Activated naive CD4-positive, alpha-beta T cell (primary cell): ENCODE measurements at places on chromosomes 13 and 19.

GRCh38 chr19:19204181-19204580 lies 967 bp upstream of the NR2C2AP start:
- no peak for DNase-seq

GRCh38 chr19:14053032-14053431 lies 8.8 kb downstream of the PALM3 start:
- no peak for DNase-seq

- no peak for DNase-seq
Observed at GRCh38 chr19:9427941-9428340, 7.4 kb downstream of the ZNF266 start.

- DNase-seq: no peak
Observed at GRCh38 chr13:58594747-58595600, 963.4 kb downstream of the PCDH17 start.

- DNase-seq: no peak
Observed at GRCh38 chr13:18948012-18948663, 233.5 kb downstream of the TUBA3C start.

DNA sequence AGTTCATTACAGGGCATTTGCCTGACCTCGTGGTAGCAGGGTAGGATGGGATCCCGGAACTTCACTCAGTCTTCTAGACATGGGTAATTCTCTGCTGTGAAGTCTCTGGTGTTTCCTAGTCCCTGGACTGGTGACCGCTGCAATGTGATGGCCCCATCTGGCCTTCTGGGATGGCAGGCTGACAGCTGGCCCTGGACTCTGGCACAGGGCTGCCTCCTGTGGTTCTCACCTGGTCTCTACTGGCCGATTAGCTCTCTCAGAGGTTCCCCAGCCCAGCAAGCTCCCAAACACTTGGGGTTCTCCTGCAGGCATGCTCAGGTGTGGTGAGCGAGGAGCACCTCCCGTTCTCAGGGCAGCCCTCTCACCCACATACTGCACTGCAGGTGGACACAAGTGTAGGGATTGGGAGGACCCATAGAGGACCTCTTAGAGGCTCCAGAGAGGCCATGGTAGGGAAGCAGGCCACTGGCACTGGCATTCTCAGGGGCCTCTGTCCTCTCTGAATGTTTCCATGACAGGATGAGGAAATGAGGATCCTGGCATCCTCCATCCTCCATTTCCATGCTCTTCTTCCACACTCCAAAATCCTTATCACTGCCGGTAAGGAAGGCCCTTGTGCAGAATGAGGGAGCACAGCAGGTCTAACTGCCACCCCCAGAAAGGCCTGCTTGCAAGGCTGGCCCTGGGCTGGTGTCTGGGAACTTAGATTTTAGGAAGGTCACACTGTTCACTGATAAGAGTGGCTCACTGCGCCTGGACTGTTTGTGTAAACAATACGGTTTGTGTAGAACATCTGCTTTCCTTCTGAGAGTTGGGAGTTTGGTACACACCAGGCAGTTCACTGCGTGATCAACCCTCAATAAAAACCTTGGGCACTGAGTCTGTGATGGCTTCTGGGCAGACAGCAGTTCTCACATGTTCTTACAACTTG lies 31.5 kb upstream of the FARP1 start:
- DNase-seq: no peak

DNA sequence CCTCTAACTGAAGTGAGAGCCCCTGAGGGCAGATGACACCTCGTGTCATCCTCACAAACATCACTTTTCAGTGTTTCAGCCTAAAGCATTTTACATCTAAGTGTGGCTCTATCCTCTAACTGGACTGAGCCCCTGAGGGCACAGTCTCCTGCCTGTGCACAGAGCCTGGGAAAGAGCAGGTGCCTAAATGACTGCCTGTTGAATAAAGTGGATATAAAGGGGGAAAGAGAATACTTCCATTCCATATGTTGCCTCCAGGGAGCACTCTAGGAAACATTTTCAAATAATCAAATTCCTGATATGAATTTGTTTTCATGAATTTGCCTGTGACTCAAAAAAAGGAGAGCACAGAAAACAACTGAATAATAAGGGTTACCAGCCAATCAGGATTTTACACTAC lies 32.2 kb downstream of the CNMD start:
- DNase-seq: no peak

DNA sequence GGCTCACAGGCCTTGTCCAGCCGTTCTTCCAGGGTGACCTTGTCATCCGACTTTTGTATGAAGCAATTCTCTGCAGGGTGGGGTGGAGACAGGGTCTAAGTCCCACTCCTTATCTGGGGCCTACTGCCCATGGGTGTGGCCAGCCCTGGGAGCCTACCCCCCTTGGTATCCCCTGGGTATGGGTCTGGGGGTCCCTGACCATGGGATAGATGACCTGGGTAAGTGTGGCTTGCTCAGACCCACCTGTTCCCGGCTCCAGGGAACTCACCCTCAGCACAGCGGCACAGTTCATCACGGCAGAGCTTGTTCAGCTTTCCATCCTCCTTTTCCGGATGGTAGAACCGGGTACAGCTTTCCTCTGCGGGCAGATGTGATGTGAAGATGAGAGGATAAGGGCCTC lies 9.2 kb upstream of the TNFSF14 start:
- no peak for DNase-seq

GRCh38 chr13:21639561-21639960 lies 31.3 kb upstream of the FGF9 start:
- no peak for DNase-seq

DNA sequence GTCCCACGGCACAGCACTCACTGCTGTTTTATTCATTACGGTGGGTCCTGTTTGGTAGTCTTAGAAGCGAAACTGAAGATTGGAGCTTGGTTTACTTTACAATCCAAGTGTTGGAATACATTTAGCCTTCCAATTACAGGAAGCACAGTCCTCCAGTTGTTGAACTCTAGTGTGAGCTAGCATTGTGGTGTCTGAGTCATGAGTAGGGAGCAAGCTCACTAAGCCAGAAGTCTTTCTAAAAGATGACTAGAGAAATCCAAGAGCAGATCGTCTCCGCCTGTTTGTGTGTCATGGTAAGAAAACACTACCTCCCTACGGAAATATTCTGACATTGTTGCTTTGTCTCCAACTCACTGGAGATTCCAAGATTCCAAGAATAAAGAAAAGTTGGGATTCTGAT lies 10.1 kb upstream of the SHISA2 start:
- DNase-seq: no peak

- DNase-seq: no peak
Observed at GRCh38 chr19:10061717-10062310, 24.3 kb upstream of the SHFL start.

- no peak for DNase-seq
Observed at GRCh38 chr13:76163761-76164160, 527.6 kb downstream of the LMO7 start.

GRCh38 chr13:97446448-97446847 lies 12.5 kb downstream of the RAP2A start:
- no peak for DNase-seq
